GF-D8 (cell line): ENCODE measurements at places on chromosomes 5 and 9.

GRCh38 chr5:67793418-67793817, 422.1 kb upstream of the PIK3R1 start:
- DNase-seq: no peak

- DNase-seq: no peak
These were observed 56.7 kb upstream of the PCA3 start for GRCh38 chr9:76707510-76707909.

DNA sequence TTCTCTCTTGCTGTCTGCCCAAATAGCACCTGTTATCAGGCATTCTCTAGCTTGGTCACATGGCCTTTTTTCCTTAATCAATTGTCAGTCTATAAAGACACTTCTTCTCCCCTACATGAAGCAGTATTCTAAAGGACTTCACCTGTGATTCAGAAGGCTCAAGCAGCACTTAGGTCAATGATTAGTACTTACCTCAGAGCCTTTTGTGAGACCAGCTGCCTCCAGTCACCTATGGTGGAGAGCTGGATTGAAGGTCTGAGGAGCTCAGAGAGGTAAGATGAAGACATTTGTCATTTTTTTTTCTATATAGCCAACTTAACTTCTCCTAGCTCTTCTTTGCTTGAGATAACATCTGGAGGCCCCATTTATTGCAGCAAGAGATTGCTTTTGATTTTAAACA, 278.3 kb upstream of the PCSK5 start:
- no peak for DNase-seq

DNA sequence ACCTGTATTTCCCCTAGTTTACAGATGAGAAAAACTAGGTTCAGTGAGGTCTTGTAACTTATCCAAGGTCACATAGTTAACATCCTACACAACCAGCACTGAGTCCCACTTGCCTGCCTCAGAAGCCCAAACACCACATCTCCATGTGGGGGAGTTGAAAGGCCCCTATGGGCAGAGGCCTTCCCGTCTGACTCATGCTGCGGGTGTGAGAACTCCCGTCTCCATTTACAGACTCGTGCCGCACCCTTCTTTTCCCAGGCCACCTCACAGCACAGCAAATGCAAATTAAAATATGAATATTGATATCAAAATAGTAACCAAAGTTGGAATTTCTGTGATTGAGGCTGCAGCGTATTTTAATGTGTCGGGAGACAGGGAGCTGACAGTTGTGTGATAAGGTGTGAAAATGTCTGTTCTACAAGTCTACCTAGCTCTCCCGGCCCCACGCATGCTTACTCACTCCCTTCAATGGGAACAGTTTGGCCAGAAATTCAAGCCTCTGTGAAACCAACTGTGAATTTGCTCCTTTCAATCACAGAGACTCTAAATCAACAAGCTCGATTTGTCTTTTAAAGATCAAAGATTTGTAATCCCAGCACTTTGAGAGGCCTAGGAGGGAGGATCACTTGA, 90.1 kb downstream of the CRB2 start:
- DNase-seq: no peak

GRCh38 chr9:35643046-35643445, 7.7 kb downstream of the SIT1 start:
- DNase-seq: no peak

GRCh38 chr9:78778861-78779374, 482.0 kb downstream of the PSAT1 start:
- no peak for DNase-seq

GRCh38 chr5:132052520-132052919, 7.9 kb upstream of the IL3 start:
- no peak for DNase-seq

- peak; percentile 8 for DNase-seq
These were observed 69.2 kb downstream of the SYK start for GRCh38 chr9:90870621-90871326.

DNA sequence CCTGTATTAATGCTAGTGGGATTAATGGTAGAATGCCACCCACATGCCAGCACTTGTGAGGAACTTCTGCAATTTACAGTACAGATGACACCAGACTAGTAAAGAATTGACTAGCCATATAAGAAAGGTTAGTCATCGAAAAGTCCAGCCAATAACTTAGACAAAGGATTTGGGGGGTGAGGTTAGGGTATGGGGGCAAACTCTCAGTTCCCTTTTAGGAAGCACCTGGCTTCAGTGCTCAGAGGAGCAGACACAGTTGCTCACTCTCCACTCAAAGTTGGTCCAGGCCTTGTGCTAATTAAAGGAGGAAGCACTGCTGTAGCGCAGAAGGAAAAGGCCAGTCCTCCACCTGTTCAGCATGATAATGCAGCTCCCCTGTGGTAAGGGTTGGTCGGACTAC, 25.2 kb downstream of the TGFBR1 start:
- no peak for DNase-seq

DNA sequence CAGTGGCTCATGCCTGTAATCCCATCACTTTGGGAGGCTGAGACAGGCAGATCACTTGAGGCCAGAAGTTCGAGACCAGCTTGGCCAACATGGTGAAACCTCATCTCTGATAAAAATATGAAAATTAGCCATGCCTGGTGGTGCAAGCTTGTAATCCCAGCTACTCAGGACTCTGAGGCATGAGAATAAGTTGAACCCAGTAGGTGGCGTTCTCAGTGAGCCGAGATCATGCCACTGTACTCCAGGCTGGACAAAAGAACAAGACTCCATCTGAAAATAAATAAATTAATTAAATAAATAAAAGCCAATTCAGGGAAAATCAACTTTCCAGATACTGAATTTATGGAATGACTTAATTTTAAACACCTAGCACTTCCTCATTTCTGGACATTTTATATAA, 1722.1 kb downstream of the MAT2B start:
- DNase-seq: no peak

DNA sequence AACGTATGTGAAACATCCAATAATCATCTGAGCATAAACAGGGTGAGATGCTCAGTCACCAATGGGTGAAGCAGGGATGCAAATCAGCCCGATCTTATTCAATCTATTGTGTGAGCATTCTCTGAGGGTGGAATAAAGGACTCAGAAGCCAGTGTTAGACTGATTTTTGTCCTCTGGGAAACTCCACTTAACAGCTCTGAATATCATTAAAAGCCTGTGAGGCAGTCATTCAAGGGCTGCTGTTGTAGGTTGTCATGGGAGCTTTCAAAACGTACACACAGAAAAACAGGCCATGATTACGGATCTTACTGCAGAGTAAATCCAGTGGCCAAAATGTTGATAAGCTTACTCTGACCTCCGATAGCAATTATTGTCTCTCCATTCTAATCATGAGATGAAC, 266.5 kb upstream of the EFNA5 start:
- DNase-seq: no peak

DNA sequence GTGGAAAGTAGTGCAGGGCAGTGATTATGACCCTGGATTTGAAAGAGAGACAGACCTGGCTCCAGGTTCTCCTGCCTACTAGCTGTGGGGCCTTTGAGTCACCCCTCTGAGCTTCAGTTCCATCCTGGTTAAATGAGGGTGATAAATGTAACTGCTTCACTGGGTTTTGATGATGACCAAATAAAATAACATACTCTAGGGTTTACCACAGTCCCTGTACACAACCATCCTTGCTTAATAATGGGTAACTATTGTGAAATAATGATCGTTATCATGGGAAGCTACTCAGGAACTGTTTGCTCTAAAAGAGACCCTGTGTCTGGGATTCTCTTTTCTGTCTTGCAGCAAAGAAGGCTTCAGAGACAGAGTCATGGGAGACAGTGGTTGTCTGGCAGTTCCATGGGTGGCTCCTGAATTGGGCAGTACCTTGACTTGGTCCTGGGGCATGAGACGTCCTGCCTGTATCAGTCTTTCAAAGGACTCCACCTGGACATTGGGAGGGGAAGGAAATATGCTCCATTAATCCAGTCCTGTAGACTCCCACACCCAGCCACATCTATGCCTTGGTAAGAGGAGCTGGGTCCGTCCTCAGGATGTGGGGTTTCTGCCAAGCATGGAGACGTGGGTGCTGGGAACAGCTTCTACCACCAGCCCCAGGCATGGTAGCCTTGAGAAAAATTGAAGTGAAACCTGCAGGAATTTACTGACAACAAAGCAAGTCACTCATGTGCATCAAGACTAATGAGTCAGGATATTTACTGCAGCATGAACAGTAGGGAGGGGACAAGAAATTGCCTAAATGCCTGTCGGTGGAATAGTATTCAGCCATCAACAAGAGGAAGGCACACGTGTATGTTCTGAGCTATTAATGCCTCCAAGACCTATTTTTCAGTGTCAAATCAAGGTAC, 23.4 kb downstream of the AKNA start:
- DNase-seq: peak; percentile 87

GRCh38 chr9:89515416-89515815, 17.5 kb upstream of the SEMA4D start:
- no peak for DNase-seq

DNA sequence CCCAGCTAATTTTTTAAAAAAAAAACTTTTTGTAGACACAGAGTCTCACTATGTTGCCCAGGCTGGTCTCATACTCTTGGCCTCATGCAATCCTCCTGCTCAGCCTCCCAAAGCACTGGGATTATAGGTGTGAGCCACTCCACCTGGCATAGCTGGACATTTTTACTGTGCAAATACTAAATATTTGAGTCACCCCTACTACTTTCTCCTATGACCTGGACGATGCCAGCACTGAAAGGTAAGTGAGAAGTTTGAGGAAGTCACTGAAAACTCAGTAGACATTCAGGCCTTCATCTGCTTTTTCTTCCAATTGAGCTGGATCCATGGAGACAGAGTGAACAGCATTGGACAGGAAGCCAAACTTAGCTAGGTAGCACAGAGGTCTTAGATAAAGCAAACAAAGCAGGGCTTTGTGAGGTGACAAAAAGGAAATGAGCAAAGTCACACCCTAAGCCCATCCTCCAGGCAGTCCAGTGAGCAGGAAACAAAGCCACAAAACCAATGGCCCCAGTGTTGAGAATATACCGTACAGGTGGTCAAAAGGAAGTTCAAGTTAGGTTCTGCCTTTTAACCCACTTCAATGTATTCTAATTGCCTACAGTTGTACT, 192.6 kb upstream of the RASA1 start:
- DNase-seq: no peak

GRCh38 chr9:136024286-136024685, 63.1 kb upstream of the UBAC1 start:
- DNase-seq: no peak

GRCh38 chr5:131186561-131187256, 16.0 kb downstream of the LYRM7 start:
- DNase-seq: no peak

DNA sequence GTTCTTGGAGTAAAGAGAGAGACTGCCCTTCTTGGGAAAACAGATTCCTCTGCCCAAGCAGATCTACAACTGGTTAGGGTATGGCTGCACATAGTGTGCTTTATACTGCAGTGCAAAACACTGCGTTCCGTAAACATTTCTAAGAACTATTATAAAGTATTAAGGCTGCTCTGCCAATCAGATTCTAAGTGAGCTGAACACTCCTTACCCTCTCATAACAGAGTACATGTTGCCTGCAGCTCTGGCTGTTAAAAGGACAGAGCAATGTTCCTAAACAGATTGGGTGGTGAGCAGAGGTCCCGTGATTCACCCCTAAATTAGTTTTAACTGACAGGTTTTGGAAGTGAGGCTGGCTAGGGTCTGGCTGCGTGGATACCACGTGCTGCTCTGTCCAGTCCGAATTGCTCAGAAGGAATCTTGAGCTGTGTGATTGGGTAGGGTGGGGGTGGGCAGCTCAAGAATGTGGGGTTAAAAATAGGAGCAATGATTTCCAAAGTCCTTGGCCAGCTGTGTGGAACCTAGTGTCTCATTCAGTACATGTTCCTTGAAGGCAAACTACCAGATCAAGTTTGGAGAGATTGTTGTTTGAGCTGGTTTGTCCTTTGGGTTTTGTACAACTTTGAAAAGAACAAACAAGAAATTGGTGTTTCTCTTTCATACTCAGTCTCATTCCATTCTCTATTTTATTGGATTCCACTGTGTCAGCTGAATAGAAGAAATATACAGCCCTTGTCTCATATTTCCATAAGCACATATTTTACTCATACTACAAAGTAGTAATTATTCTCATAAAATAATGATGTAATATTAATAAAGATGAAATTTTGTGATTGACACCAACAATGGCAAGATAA, 497.6 kb upstream of the CD180 start:
- DNase-seq: no peak

DNA sequence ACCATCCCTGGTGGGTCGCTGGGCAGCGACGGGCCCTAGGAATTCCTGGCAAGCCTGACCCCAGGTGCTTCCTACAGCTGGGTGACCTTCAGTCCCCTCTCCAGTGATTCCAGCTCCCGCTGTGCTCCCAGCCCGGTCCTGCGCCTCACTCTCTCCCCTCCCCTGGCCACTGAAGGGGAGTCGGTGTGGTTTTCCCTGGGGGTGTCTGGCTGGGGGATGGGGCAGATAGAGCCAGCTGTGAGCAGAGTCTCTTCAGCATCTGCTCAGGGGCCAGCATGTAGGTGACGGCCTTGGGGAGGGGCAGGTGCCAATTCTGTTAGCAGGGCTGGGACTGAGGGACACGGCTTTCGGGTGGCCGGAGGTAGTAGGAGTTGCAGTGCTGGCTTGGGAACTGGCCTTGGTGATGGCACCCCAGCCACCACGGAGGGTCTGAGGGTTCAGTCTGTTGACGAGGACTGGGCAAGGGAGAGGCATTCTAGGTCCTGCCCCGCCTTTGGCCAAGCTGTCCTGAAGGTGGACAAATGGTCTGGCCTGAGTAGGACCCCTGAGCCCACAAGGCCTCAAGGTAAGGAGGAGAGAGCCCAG, 3.2 kb downstream of the GPSM1 start:
- DNase-seq: no peak

GRCh38 chr5:10564838-10565784, 1.2 kb downstream of the ANKRD33B start:
- no peak for DNase-seq

DNA sequence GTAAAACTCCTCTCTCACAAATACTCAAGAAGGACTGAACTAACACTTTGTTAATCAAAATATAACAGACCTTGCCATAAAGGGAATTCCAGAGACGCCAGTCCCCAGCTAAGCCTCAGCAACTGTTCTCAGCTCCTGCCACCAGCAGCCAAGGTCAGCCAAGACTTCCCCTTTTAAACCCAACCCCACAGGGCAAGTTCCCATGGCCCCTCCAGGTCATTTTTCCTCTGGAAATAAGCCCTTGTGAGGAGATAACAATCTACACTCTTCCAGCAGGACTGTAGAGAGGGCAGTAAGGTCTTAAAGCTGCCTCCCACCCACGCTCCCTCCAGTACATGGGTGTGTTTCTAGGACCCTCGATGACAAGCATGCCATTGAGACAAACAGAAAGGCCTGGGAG, 78.3 kb downstream of the DPYSL3 start:
- DNase-seq: no peak

DNA sequence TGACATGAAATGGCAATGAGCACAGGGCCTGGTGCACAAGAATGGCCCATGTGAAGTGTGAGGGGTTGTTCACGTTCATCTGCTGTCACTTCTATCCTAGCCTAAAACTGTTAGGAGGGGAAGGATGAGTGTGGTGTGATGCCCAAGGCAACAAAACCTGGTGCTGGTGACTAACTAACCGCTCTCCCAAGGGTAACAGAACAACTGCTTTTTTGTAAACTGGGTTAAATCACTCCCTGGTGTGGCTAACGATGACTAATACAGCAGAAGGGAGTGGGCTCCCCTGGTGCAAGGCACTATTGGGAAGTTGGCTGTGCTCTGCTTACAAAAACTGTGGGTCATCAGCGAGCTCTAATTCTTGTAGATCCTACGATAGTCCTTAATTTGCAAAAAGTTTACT, 103.2 kb upstream of the VCAN start:
- DNase-seq: no peak

GRCh38 chr5:6714226-6715041, 1.2 kb downstream of the TENT4A start:
- no peak for DNase-seq

GRCh38 chr5:80082731-80083100, 47.6 kb downstream of the THBS4 start:
- DNase-seq: no peak

GRCh38 chr5:9013147-9013546, 532.7 kb downstream of the SEMA5A start:
- DNase-seq: no peak
